Gastrocnemius medialis (tissue), 4 donors: ENCODE measurements at places on chromosomes 2 and 18. TPM values are rescaled to one million over a fixed set of nuclear protein-coding genes. Genes with fewer than 3 reads are reported as not detected.

ANO7 gene
- 0.13 TPM for total RNA-seq

EFEMP1 gene
- total RNA-seq = 23.9 TPM

CABYR gene
- total RNA-seq = 0.51 TPM

GPAT2 gene
- total RNA-seq = 8.2 TPM

CRACDL gene
- 18.2 TPM for total RNA-seq

CCDC74A gene
- 0.36 TPM for total RNA-seq

CCDC121 gene
- total RNA-seq = 0.56 TPM
